ENCODE measurements at places on chromosomes 4 and X.

DNA sequence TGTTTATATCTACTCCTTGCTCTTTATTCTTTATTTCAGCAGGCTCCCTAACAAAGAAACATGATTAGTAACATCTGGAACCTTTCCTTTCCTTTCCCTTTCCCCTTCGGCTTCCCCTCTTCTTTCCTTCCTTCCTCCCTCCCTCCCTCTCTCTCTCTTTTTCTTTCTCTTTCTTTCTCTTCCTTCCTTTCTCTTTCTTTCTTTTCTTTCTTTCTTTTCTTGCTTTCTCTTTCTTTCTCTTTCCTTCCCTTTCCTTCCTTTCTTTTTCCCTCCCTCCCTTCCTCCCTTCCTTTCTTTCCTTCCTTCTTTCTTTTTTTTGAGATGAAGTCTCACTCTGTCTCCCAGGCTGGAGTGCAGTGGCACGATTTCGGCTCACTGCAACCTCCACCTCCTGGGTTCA is 30.7 kb upstream of the RBMX start:
- DNase-seq, result no peak

- DNase-seq, result no peak
Observed at GRCh38 chr4:13678186-13678924, 50.8 kb upstream of the BOD1L1 start.

GRCh38 chr4:70915874-70916559 is 13.8 kb downstream of the MOB1B start:
- no peak for DNase-seq

- DNase-seq, result no peak
Observed at GRCh38 chr4:14167876-14168510, 540.5 kb upstream of the BOD1L1 start.

DNA sequence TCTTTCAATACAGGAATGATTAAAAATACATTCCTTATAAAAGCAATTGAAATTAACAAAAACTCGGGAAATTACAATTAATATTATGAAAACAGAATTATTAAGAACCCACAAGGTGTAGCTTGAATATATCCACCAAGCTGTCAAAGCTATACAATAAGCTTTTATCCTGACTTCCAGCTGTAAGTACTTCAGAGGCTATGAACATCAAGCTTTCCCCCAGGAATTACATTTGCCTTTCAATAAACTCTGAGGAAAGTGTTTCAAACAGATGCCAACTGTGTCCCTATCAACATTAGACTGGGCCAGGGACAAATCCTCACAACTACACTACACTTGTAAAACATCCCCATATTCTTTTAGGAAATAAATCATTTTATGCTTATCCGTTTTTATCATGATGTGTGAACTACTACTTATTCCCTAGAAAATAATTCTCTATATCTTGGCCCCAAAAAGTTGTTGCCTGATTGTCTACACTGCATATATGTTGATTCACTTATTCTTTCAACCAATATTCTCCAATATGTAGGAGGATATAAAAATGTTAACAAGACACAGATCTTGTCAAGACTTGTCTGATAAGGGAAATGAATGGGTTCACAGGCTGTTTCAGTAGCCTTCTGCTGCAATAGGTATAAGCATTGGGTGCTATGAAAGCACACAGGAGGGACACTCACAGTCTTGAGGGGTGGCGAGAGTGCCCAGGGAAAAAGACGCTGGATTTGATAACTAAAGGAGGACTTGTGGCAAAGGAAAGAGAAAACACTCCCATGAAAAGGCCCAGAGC is 494.1 kb downstream of the CENPC start:
- no peak for DNase-seq

DNA sequence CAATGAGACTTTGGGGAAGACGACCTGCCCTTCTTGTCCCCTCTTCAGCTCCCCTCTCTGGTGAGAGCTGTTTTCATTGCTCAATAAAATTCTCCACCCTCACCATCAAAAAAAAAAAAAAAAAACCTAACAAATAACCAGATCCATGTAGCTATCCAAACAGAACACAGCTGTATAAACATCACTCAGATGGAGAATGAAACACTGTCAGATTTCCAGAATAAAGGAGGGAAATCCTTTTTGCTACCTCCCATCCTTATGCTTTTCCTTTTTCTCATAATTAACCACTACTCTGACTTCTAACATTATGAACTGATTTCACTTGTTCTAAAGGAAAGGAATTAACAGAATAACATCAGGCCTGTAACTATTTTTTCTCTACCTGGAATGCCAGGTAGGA is 155.6 kb downstream of the PPP4R3C start:
- no peak for DNase-seq

- DNase-seq, result no peak
Observed at GRCh38 chr4:75722417-75722816, 2.0 kb upstream of the USO1 start.

DNA sequence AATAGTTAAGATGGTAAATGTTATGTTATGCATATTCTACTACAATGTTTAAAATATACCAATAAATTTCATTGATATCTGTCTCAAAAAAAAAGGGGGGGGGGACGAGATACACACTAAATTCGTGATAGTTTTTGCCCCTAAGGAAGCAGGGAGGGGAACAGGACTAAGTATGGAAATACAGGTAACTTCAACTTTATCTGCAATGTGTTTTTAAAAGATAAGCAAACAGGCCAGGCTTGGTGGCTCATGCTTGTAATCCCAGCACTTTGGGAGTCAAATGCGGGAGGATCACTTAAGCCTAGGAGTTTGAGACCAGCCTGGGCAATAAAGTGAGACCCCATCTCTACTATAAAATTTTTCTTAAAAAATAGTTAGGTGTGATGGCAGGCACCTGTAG is 13.4 kb upstream of the CLOCK start:
- no peak for DNase-seq

- no peak for DNase-seq
Observed at GRCh38 chr4:71026086-71026485, 32.6 kb downstream of the DCK start.

DNA sequence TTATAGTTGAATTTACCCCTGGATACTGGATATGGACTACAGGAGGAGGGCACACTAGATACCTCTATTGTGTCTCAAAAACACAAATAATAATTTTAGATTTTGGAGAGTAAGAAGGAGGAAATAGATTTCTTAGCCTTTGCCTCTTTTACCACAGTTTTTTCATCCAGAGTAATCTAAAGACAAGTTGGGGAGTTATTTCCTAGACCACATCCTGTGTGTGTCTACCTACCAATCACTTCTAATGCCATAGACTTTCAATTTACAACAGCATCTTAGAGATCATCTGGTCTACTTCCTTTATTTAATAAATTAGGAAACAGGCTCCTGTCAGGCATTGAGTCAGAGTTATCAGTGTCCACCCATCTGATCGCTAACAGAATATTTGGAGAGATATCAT is 191.5 kb downstream of the EDA start:
- DNase-seq, result no peak

GRCh38 chr4:62644372-62644771 is 1444.2 kb downstream of the ADGRL3 start:
- DNase-seq, result peak; percentile 1

GRCh38 chr4:4470208-4470607 is 71.6 kb downstream of the STX18 start:
- DNase-seq, result no peak

DNA sequence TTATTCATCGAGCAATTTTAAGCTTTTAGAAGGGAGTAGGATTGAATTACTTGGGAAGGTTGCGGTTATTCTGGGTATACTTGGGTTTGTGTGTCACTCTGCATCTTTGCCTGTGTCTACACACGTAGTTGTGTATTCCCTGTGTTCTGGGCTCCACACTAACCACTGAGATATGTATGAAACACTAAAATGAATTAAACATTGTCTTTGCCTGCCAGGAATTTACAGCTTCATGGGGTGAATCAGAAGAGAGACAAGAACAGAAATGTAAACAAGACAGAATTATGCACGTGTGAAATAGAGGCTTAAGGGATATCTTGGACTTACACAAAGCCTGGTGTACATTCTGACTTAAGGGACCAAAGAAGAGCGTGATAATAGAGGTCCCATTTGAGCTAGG is 228.5 kb downstream of the AFF2 start:
- DNase-seq, result no peak

DNA sequence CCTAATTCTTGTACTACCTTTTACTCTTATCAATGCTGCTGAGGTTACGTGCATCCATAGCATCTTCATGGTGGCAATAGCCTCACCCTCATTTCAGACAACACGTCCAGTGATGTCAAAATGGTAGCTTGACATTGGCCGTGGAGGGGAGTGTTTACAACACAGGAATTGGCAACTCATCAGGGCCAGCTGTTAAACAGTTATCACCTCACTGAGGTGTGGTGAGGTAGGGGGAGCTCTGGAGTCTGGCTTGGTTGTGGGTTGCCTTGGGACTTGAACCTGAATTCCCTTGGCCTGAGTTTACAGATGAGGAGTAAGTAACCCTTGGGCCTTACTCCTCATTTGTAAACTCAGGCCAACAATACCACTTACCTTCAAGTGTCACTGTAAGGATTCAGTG is 10.4 kb downstream of the SASH3 start:
- DNase-seq, result no peak

DNA sequence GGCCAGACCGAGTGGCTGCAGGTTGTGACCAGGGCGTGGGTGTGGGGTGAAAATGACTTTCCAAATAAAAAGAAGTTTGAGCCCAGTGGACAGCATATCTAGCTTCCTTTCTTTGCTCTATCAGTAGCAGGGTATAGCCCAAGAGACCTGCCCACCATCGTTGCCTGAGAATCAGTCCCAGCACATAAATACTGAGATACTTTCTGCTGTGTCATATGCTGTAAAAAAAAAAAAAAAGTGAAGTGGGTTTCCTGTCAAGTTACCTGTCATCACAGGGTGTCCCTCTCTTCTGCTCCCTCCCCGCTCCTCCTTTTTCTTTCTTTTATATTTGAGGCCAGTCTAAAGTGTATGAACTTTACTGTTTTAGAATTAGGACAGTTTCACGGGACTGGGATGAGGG is 330.3 kb upstream of the BOD1L1 start:
- no peak for DNase-seq

DNA sequence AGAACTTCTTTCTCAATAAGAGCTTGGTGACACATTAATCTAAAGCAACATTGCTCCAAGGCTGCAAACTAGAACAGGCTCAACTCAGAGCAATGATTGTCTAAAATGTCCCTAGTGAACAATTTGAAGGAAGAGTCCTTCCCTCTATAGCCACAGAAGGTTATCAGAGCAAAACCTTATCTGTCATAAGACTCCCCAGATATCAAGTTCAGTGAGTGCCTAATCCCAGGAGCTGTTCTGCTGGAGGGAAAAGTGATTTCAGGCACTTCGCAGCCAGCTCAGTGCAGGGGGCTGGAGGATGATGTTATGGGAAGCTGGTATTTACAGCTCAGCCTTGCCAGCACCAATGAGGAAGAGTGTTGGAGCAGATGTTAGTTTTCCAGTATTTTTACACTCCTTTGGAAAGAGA is 497.5 kb downstream of the INPP4B start:
- DNase-seq, result no peak

- no peak for DNase-seq
Observed at GRCh38 chr4:152259866-152260265, 276.0 kb downstream of the FBXW7 start.

DNA sequence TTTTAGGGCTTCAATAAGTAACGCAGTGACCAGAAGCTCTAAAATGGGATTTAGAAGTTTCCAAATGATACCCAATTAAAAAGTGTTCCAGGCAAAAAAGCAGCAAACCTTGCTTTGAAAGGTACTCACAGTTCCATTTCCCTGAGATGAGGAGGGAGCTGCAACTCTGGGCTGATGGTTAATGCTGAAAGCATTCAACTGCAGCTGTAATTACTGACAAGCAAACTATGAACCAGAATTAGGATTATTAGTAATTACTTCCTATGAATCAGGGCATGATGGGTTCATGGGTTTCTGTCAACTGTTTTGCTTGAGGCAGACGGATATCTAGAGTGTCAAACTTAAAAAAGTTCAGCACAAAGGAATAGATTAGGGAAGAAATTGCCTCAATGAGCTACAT is 357.4 kb downstream of the STIM2 start:
- DNase-seq, result no peak

- DNase-seq, result no peak
Observed at GRCh38 chr4:7213807-7214206, 21.5 kb downstream of the SORCS2 start.

- DNase-seq, result no peak
Observed at GRCh38 chr4:171622729-171623128, 190.5 kb upstream of the GALNTL6 start.

DNA sequence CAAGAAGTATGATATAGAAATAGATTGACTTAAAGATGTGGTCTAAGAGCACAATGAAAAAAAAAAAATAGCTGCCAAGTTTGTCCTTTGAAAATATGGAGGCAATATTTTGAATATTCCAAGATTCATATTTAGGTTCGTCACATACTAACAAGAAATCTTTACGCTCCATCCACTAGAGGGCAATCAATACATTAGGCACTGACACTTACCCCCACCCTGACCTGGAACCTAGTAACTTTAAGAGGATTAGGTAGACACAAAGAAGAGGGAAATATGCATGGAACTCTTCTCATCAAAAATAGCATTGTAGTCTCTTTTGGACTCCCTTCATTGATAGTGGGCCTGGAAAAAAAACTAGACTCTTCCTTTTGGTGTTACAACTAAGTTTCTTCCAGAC is 1108.1 kb downstream of the PCDH19 start:
- DNase-seq, result no peak

- DNase-seq, result no peak
Observed at GRCh38 chr4:15262396-15262795, 165.4 kb upstream of the C1QTNF7 start.

GRCh38 chr4:168167714-168168284 is 75.5 kb downstream of the ANXA10 start:
- DNase-seq, result no peak

GRCh38 chrX:28843817-28844216 is 256.6 kb downstream of the IL1RAPL1 start:
- no peak for DNase-seq

GRCh38 chrX:19785647-19786046 is 101.8 kb downstream of the SH3KBP1 start:
- no peak for DNase-seq

- no peak for DNase-seq
Observed at GRCh38 chr4:106303548-106304281, 12.3 kb downstream of the TBCK start.

DNA sequence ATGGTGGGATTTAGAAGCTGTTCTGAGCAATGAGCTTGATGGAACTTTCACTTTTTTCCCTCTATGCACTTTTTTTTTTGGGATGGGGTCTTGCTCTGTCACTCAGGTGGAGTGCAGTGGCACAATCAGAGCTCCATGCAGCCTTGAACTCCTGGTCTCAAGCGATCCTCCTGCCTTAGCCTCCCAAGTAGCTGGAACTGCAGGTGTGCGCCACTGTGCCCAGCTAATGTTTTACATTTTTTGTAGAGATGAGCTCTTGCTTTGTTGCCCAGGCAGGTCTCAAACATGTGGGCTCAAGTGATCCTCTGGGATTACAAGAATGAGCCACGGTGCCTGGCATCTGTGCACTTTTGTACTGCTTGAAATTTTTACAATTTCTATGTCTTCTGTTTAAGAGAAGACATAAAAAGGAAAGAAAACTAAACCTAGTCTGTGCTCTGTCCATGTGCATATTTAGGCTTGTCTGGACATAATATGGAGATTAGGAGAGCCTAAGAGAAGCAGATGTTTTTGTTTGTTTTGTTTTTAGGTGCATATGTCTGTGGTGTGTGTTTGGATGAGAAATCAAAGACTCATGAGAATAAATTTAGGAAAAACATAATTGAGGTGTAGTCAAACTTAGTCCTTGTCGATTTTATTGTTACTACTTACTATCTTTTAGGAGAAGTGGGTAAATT is 16.5 kb downstream of the PDLIM5 start:
- no peak for DNase-seq

GRCh38 chrX:149683966-149684730 is 27.7 kb upstream of the MAGEA11 start:
- DNase-seq, result no peak

GRCh38 chr4:146124023-146124680 is 51.4 kb upstream of the LSM6 start:
- no peak for DNase-seq

Measured in GDM1 (cell line).